Activated CD8-positive, alpha-beta memory T cell treated with anti-CD3 and anti-CD28 coated beads, Interleukin-2, amount 10 ng/mL, durations not matched to agents 7 days and 5 days (primary cell): ENCODE measurements at places on chromosomes 13 and 19.

DNA sequence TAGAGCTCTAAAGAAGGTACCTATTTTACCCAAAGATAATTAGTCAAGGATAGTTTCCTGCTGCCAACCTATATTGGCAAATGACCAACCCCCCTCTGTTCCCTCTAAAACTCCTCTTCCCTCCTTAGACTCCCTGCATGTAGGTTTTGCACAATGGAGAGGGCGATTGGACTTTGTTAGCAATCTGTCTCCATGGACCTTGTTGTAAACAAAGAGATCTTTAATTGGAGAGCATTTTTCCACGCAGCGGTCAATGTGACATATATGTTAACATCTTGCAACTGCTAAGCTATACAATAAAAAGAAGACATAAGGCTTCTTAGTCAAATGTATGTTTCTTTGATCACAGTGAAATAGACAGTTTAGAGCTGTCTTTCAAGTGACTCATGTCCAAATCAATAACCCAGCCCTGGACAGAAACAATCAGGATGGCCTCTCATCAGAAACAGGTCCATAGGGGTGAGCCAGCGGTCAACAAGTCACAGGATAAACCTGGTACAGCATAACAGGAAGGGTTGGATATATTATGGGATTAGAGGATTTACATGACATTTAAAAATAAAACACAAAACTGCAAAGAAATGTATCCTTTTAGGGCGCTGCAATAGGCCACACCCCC, 69.7 kb upstream of the UBL3 start:
- no peak for DNase-seq

DNA sequence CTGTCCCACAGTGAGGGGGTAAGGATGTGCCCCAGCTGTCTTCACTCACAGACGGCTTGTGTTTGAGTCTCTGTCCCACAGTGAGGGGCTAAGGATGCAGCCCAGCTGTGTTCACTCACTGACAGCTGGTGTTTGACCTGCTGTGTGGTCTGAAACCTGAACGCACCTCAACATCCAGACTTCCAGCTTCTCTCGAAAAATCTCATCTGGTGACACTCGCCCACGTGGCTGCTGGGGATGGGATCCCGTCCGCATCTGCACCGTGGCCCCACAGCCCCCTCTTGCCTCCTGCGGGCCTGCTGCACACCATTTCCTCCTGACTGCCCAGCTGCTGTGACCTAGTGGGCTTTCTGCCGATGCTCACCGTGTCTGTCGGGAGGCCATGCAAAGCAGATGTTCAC, 27.3 kb downstream of the CHAF1A start:
- DNase-seq, result no peak

GRCh38 chr13:44484562-44485138, 91.5 kb downstream of the TSC22D1 start:
- no peak for DNase-seq

DNA sequence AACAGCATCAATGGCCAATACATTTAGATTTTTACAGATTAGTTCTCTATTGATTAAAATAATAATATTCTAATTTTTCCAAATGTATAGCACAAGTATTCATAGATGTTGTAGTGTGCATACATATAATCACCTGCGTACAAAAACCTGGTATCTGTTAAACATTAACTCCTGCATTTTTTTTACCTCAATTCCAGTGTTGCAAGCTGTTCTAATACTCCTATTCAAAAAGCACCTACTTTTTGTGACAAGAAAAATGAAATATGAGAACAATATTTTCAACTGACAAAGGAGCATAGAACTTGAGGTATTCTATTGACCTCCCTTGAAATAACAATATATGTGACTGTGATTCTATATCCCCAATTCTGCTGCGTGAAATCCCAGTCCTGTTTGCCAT, 422.9 kb upstream of the PCDH20 start:
- no peak for DNase-seq
